Right kidney (tissue), 9 donors: ENCODE measurements at places on chromosomes 2 and 18.

- DNase-seq: no peak
Observed at GRCh38 chr2:134508391-134508790, 210.4 kb downstream of the TMEM163 start.

- DNase-seq: peak; percentile 22
Observed at GRCh38 chr2:68925295-68925896, 27.3 kb downstream of the GKN2 start.

DNA sequence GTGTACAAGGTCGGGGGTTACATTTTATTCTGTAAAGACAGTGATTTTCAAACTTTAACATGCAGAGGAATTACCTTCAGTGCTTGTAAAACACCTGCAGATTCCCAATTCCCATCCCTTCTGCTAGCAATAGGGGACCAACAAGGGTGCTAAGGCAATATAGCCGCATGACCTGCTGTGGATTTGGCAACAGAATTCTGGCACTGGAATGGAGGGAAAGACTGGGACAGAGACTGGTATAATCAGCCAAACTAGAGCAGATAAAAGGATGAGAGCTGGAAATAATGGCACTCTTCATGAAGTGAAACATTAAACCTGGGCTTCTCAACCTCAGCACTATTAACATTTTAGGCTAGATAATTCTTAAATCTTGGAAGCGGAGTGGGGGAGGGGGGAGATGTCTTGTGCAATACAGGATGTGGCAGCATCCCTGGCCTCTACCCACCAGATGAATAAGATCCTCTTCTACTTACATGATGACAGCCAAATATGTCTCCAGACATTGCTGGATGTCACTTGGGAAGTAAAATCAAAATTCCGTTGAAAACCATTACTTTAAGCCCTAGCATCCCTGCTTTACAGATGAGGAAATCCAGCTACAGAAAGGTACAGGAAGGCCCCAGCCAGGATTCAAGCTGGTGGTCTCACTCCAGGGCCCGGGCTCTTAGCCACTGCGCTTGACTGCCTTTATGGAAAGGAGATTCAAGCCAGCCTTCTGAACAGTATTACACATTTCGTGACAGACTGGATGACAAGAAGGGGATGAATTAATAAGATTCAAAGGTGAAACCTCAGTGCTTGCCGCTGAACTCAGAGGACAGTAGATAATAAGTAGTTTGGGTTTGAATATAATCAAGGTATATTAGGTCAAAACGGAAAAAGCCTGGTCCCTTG is 1.7 kb downstream of the EVA1A start:
- no peak for DNase-seq

- DNase-seq: no peak
Observed at GRCh38 chr2:19971691-19972090, 18.2 kb downstream of the WDR35 start.
